Esophagus (tissue), 2 donors: ENCODE measurements at places on chromosomes 5 and 9. TPM values are rescaled to one million over a fixed set of nuclear protein-coding genes. Genes with fewer than 3 reads are reported as not detected.

Gene SLC6A3
- polyA plus RNA-seq = not detected

Gene CHSY3
- 0.02 TPM for polyA plus RNA-seq

Gene PCDHGA9
- polyA plus RNA-seq = 0.83 TPM

Gene LHX3
- polyA plus RNA-seq = not detected

Gene PRR16
- polyA plus RNA-seq = 0.38 TPM

Gene AP3S1
- 79.4 TPM for polyA plus RNA-seq

Gene DMRT3
- polyA plus RNA-seq = 0.20 TPM

Gene ACOT12
- not detected for polyA plus RNA-seq

Gene MYOT
- polyA plus RNA-seq = 0.14 TPM

Gene RORB
- 0.04 TPM for polyA plus RNA-seq

Gene PCDHA9
- polyA plus RNA-seq = 0.02 TPM

Gene PCDHB12
- 0.08 TPM for polyA plus RNA-seq

Gene PPP3R2
- polyA plus RNA-seq = not detected

Gene HEMGN
- polyA plus RNA-seq = not detected

Gene FOXE1
- 6.5 TPM for polyA plus RNA-seq

Gene ACTBL2
- not detected for polyA plus RNA-seq

Gene SPATA31D4
- polyA plus RNA-seq = not detected

Gene ZNF483
- polyA plus RNA-seq = 0.18 TPM

Gene OR1J2
- 0.04 TPM for polyA plus RNA-seq

Gene SPINK7
- 2,280 TPM for polyA plus RNA-seq

Gene PALM2AKAP2
- 0.02 TPM for polyA plus RNA-seq

Gene TMEM252
- polyA plus RNA-seq = not detected

Gene FBXO4
- polyA plus RNA-seq = 7.6 TPM

Gene AKNA
- polyA plus RNA-seq = 5.8 TPM

Gene CEP78
- 5.2 TPM for polyA plus RNA-seq

Gene CMYA5
- polyA plus RNA-seq = 0.55 TPM

Gene CARD6
- polyA plus RNA-seq = 7.9 TPM

Gene CAMK2A
- 0.24 TPM for polyA plus RNA-seq

Gene C9orf153
- polyA plus RNA-seq = 0.02 TPM

Gene CRHBP
- 0.10 TPM for polyA plus RNA-seq

Gene CDH9
- not detected for polyA plus RNA-seq

Gene YTHDC2
- 8.9 TPM for polyA plus RNA-seq

Gene PCDHA8
- 0.01 TPM for polyA plus RNA-seq

Gene PCSK5
- 6.1 TPM for polyA plus RNA-seq

Gene MYOZ3
- 0.24 TPM for polyA plus RNA-seq

Gene ADAMTS12
- polyA plus RNA-seq = 0.20 TPM

Gene AK1
- polyA plus RNA-seq = 68.4 TPM

Gene DOK3
- polyA plus RNA-seq = 5.1 TPM

Gene FGF18
- polyA plus RNA-seq = 0.18 TPM

Gene EPB41L4A
- 9.6 TPM for polyA plus RNA-seq

Gene VLDLR
- 13.4 TPM for polyA plus RNA-seq

Gene CDH12
- 0.01 TPM for polyA plus RNA-seq

Gene SMIM33
- polyA plus RNA-seq = 0.02 TPM

Gene MEIKIN
- 0.12 TPM for polyA plus RNA-seq

Gene ZDHHC21
- 5.8 TPM for polyA plus RNA-seq

Gene PCDHA11
- polyA plus RNA-seq = under 0.01 TPM

Gene ADAMTS13
- 1.2 TPM for polyA plus RNA-seq

Gene GLIPR2
- polyA plus RNA-seq = 3.7 TPM

Gene ENTREP1
- 5.7 TPM for polyA plus RNA-seq

Gene CBY3
- 0.05 TPM for polyA plus RNA-seq

Gene IRX1
- polyA plus RNA-seq = 0.08 TPM

Gene HRCT1
- polyA plus RNA-seq = 0.61 TPM

Gene SOWAHA
- 0.07 TPM for polyA plus RNA-seq
